IMR-90 (cell line): ENCODE measurements at places on chromosomes 12 and 14.

DNA sequence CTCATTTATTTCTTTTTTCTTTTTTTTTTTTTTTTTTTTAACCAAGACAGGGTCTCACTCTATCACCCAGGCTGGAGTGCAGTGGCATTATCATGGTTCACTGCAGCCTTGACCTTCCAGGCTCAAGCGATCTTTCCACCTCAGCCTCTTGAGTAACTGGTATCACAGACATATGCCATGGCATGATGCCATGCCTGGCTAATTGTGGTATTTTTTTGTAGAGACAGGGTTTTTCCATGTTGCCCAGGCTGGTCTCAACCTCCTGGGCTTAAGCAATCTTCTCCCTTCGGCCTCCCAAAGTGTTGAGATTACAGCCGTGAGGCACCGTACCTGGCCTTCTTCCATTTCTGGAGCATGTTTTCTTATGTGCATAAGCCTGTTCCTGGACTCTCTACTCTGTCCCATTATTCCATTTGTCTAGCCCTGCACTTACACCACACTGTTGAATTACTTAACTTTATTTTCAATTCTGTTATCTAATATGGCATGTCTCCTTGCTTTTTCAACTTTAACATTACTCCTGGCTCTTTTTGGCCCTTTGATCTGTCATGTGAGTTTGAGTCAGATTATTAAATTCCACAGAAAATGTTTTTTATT, 47.9 kb upstream of the PTGDR start:
- no peak for DNase-seq

GRCh38 chr12:14961466-14962152, at the start of gene ARHGDIB:
Gene ARHGDIB (minus strand): TSS chr12:14961601. CDS start chr12:14950712, 10,889 bp downstream.
- no peak for DNase-seq

GRCh38 chr14:67971627-67972625, 152.3 kb downstream of the RAD51B start:
- DNase-seq, result peak; percentile 37

- DNase-seq, result peak; percentile 81
Measured at GRCh38 chr12:124588751-124589267, 21.4 kb upstream of the NCOR2 start.

DNA sequence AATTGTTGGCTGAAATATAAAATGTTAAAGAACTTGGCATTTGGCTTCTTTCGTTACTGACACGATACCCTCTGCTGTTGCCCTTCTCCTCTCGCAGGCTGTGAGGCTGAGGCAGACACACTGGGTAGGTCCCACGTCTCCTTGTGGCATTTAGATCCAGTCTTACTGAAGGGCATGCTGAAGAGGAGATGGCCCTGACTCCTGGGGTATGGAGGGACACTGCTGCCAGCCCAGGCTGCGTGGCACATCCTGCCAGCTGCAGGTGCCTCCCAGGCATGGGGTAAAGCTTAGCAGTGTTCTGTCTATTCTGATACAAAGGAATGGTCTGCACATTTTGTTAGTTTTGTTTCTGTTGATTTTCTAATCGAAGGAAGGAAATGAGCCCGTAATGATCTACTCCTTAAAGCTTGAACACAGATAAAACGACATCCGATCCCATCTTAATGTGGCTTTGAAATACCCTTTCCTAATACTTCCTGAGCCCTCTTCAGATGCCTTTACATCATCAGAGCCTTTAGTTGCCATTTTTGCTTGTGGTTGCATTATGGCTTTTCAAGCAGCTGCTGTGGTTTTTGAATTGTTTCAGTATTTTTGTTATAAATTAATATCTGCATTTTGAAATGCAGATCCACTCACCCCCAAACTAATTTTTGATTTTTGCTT, 61.1 kb downstream of the WDR20 start:
- DNase-seq, result peak; percentile 21

- DNase-seq, result no peak
Measured at GRCh38 chr14:92993302-92993701, 70.4 kb downstream of the CHGA start.

DNA sequence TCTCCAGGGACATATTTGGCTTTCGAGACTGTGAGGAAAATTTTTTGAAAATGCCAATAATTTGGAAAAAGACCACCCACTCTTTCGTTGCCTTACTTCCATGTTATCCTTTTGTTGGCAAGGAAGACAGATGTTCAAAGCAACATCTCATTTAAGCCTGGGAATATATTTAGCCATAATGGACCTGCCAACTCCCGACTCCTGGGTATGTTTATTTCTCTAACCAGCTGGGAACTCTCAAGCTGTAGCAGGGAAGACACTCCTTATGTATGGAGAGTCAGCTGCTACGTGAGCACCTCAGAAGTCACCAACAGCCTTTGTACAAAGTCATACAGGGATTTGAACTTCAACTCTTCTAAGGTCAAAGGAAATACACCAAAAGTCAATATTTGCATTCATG, 96.5 kb upstream of the DAAM1 start:
- DNase-seq, result peak; percentile 39

DNA sequence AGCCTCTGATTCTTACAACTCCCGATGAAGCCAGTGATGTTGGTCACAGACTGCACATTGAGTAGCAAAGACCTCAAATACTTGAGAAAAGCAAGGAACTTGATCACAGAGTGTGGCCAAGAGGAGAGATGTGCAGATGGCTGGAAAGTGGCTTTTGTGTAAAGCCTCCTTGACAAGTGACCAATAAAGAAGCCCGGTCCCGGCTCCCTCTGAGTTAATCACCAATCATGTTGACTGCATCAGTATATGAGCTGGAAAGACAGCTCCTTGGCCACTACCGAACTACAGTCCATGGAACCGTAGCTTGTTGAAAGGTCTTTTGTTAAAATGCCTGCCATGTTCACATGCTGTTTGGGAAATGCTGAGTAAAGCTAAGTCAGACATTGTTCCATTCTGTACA, 23.7 kb upstream of the SERPINA6 start:
- DNase-seq, result no peak

DNA sequence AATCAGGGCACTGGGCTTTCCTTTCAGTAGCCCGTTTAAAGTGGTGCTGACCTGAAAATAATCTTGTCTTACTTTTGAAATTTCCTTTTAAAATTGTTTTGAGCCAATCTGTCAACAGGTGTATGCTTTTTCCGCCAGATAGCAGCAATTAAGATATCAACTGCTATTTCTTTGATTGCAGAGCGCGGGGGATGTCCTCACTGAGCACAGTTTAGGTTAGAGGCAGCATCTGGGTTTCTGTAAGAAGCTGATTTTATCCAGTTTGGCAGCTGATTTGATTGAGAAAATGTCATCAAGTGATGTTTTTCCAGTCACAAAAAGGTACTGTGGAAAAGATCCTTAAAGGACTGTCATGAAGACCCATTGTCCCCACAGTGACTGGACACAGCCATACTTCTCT, 371.8 kb downstream of the ADAMTS20 start:
- DNase-seq, result no peak

DNA sequence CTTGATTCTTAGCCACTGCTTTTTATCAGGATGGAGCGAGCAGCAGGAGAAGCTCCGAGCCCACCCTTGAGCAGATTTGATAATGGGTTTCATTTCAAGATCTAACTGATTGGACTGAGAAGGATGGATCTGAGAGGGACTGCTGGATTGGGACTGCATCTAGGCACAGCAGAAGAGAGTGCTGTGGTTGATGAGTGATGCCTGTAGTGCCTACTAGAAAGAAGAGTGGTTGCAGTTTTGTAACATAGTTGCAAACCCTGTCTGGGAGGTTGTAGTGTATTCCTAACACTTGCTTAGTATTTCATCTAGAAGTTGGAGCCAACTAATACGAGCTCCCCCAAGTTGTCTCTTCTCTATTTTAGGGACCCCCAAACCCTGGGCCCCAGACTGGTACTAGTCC, 88.7 kb downstream of the ASCL1 start:
- DNase-seq, result no peak

- DNase-seq, result no peak
Measured at GRCh38 chr12:103880299-103881142, 39.5 kb upstream of the NT5DC3 start.

DNA sequence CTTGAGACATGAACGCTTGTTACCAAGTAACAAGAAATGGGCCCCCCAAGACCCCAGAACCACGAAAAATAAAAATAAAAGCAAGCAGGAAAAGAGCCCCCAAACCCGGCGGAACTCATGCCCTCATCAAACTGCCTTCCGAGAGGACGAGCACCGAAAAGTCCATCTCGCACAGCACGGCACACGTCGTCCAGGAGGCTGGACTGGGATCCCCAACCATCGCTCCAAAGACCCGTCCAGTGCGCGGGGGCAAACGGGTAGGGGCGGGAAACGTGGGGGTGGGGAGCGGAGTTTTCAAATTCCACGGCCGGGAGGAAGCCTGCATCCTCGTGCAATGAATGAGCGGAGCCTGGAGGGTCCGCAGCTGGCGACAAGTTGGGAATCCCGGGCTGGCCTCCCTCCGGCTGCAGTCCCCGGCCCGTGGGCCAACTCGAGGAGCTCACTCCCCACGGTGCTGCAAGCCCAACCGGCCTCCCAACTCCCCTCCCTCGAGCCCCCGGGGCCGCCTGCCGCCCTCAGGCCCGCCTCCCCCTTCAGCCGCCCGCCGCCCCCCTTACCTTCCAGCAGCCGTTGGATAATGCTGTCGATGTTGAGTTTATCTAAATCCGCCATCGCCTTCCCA, 484 bp downstream of the PPP1CC start:
- no peak for DNase-seq

DNA sequence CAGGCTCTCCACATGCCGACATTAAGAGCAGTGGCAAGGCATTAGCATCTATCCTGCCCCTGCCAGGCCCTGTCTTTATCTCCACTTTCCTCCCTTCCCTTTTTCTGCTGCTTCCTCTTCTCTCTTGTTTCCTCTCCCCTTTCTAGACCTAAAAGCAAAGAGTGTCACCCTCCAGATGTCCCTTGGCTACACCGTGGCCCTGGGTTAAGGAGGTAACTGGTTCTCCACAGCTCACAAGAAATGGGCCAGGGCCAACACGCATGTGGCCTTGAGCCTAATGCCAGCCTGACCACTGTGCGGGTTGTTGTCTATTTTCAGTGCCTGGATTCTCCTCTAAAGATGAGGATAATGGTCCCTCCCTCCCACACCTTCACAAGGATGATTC, 41.7 kb upstream of the DDX11 start:
- DNase-seq, result no peak

- no peak for DNase-seq
Measured at GRCh38 chr12:25152055-25152454, 42.9 kb downstream of the DNAI7 start.

DNA sequence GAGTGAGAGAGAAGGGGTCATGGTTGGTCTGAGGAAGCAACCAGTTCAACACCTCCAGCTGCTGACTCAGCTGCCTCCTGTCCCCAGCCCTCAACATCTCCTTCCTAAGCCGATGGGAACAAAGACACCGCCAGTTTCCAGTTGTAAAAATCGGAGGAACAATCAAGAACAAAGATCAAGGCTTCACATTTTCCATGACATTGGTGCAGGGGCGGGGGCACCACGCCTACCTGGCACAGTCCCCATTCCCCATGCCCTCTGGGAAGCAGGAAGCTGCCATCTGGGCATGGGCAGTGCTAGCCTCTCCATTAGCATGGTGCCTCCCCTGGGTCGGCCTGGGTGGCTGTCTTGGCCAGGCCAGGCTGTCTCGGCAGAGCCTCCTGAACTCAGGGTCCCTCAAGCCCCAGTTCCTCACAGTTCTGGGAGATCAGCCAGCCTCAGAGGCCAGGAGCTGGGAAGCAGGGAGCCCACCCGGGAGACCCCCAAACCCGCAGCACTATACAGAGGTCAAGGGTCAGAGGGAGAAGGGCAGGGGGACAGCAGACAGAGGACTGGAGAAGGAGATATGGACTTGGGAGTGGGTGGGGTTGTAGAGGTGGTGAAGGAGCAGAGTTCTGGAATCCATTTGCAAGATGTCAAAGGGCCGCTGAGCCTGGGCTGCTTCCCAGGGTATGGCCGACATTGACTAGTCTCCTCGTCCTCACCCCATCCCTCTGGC, 19.6 kb upstream of the TMEM106C start:
- no peak for DNase-seq

- DNase-seq, result peak; percentile 63
Measured at GRCh38 chr12:4857472-4858291, 52.0 kb upstream of the KCNA1 start.

DNA sequence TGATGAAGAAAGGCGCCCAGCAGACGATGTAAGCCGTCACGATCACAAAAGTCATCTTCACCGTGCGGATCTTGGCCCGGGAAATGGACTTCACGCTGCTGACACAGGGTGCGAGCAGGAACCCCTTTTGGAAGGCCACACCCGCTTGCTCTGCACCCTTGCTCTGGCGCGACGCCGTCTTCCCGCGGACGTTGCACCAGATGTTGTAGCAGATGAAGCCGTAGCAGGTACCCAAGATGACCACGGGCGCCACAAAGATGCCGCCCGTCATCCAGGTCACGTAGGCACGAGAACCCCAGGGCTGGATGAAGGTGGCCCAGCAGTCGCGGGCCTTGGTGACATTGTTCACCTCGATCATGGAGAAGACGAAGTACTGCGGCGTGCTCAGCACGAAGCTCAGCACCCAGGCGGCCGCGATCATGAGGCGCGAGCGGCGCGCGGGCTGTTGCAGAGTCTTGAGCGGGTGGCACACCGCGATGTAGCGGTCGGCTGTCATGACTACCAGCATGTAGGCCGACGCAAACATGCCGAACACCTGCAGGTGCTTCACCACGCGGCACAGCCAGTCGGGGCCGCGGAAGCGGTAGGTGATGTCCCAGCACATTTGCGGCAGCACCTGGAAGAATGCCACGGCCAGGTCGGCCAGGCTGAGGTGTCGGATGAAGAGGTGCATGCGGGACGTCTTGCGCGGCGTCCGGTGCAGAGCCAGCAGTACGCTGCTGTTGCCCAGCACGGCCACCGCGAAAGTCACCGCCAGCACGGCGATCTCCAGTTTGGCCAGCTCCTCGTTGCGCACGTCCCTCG, 890 bp downstream of the AVPR1A start:
- no peak for DNase-seq

DNA sequence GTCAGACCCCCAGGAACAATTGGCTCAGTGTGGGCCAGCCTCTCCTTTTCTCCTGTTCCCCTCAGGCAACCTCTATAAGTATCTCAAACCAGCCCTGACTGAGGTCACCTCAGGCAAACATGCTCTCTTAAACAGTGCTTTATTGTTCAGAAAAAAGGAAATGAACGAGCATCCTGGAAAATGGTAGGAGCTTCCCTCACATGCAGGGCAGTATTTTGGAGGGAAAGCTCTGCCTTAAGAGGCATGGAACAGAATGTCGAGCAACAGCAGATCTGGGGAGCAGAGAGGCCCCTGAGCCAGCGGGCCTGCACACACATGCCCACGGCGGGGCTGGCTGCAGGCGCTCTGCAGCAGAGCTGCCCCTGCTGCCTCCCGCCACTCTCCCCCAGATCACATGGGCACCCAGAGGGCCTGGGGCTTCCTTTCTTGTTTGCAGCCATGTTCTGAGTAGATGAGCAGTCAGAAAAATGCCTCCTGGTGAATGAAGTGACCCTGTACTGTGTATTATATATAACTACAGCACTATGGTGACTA, 42.0 kb downstream of the MOK start:
- peak; percentile 60 for DNase-seq

- DNase-seq, result no peak
Measured at GRCh38 chr12:18206198-18206597, 55.1 kb upstream of the PIK3C2G start.

GRCh38 chr12:17304503-17305347, 698.8 kb upstream of the LMO3 start:
- no peak for DNase-seq
